IMR-90 (cell line): ENCODE measurements at places on chromosomes 6 and 20.

DNA sequence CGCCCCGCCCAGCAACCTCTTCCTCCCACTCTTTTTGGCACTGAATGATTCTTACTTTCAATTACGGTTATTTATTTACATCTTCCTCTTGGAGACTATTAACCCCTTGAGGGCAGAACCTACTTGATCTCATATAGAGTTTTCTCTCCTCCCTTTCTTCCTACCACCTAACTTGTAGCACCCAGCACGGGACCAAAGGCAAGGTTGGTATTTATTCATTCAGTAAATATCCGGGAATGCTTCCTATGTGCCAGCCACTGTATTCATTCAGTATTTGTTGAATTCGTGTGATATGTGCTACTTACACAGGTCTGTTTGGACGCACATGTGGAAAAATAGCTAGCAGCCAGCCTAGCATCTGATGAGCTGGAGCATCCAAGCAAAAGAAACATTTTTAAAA is 1.3 kb upstream of the CNKSR3 start:
- no peak for DNase-seq

GRCh38 chr20:7087803-7088202 is 320.3 kb downstream of the BMP2 start:
- no peak for DNase-seq

DNA sequence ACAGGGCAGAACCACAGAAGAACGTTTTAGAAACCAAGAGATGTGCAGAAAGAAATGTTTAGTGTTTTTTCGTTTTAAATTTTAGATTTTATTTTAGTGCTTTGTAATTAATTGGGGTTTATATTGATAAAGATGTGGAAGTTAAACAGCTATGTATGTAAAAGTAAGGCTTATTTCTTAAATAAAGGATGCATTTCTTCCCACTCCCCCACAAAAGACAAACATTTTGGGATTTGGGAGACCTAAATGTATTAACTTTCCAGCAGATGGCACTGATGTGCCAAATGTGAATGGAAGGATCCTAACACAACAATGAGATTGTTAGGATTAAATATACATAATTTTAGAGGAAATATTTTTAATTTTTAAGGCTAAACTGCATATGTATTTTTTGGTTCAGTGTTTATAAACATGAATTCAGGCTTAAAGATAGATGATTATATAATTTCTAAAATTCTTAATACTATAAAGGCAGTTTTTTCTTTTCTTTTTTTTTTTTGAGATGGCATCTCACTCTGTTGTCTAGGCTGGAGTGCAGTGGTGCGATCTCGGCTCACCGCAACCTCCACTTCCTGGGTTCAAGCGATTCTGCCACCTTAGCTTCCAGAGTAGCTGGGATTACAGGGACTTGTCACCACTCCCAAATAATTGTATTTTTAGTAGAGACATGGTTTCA is 12.0 kb downstream of the PFDN4 start:
- DNase-seq, result peak; percentile 63

GRCh38 chr20:63877755-63878470 is 12.8 kb downstream of the TPD52L2 start:
- DNase-seq, result no peak

GRCh38 chr6:141986457-141986856 is 146.3 kb upstream of the GJE1 start:
- no peak for DNase-seq
